Muscle of back (tissue), 13 donors: ENCODE measurements at places on chromosomes 11 and 22. TPM values are rescaled to one million over a fixed set of nuclear protein-coding genes. Genes with fewer than 3 reads are reported as not detected.

DNA sequence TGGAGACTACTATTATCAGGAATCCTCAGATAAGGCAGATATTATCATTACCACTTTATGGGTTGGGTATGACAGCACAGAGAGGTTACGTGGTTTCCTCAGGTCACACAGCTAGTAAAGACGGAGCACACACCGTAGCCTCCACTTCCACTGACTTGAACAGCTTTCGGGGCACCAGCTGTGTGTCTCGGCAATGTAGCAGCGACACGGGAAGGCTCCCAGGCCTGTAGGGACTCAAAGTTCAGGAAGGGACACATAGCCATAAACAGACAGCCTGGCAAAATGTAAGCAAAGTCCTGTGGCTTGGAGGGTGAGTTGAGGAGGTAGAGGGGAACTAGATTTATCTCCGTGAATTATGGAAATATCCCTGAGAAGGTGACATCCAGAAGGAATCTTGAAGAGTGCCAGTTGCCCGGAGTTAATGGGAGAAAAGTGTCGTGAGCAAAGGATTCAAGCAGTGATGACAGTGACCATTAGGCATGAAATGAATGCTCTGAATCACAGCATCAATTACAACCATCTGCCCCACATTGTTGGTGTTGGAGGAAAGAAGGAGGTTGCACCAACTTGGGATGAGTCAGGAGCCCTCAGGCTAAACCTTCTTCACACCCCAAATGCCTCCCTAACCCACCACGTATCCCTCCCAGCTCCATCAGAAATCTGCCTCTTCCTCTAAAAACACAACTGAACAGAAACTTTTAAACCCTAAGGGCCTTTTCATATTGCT, 106.7 kb upstream of the ASPHD2 start:
- DNase-seq, result peak; percentile 88

- no peak for DNase-seq
Observed at GRCh38 chr11:413120-414081, 1.4 kb downstream of the SIGIRR start.

DNA sequence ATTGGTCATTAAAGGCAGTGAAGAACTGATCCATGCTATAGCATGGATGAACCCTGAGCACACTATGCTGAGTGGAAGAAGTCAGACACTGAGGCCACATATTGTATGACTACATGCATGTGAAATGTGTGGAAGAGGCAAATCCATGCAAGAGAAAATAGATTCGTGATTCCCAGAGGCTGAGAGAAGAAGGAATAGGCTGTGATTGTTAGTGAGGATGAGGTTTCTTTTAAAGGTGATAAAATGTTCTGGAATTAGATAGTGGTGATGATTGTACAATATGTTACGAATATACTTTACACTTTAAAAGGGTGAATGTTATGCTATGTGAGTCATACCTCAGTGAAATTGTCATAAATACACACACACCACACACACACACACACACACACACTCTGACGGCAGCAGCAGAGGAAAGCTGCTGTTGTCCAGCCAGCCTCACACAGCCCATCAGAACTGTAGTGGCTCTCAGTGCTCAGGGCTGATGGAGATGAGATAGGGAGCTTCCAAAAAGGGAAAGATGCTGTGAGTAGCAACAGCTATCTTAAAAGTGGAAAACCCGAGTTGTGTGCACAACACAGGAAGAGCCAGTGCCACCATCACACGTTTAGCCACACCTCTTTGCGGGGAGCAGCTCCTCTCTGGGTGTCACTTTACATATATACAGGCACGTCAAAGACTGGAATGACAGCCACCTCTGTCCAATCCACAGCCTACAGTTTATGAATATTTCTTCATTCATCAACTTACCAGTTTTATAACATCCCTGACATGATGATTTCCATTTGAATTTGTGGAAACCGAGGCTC, 153.0 kb downstream of the SPATA19 start:
- DNase-seq, result no peak

- DNase-seq, result peak; percentile 36
Observed at GRCh38 chr11:68946416-68947090, 34.2 kb downstream of the MRGPRD start.

- DNase-seq, result no peak
Observed at GRCh38 chr22:30270832-30271231, 4.2 kb upstream of the OSM start.

- no peak for DNase-seq
Observed at GRCh38 chr22:41862160-41862529, 29.2 kb downstream of the SREBF2 start.

GRCh38 chr22:29621761-29622526, 18.5 kb downstream of the NF2 start:
- DNase-seq, result peak; percentile 65

GRCh38 chr11:47332791-47333525, 19.5 kb downstream of the MYBPC3 start:
- DNase-seq, result no peak

CNTF gene
- 0.69 TPM for polyA plus RNA-seq

CRACR2B gene
- polyA plus RNA-seq, result 11.6 TPM

NDUFS3 gene
- 89.8 TPM for polyA plus RNA-seq

SPI1 gene
- 6.3 TPM for polyA plus RNA-seq

DDIAS gene
- 4.1 TPM for polyA plus RNA-seq
